ENCODE measurements at places on chromosomes 7 and 10. TPM values are rescaled to one million over a fixed set of nuclear protein-coding genes. Genes with fewer than 3 reads are reported as not detected.

GRCh38 chr10:17506856-17507471 lies 52.6 kb upstream of the ST8SIA6 start:
- no peak overlapping the region for H3K4me3 ChIP-seq
- no peaks in the 10 kb centered on the region for H3K4me1 ChIP-seq
- no peaks in the 10 kb centered on the region for H3K27me3 ChIP-seq
- H3K27ac ChIP-seq, result no peak overlapping the region
- H3K36me3 ChIP-seq, result no peaks in the 10 kb centered on the region

DNA sequence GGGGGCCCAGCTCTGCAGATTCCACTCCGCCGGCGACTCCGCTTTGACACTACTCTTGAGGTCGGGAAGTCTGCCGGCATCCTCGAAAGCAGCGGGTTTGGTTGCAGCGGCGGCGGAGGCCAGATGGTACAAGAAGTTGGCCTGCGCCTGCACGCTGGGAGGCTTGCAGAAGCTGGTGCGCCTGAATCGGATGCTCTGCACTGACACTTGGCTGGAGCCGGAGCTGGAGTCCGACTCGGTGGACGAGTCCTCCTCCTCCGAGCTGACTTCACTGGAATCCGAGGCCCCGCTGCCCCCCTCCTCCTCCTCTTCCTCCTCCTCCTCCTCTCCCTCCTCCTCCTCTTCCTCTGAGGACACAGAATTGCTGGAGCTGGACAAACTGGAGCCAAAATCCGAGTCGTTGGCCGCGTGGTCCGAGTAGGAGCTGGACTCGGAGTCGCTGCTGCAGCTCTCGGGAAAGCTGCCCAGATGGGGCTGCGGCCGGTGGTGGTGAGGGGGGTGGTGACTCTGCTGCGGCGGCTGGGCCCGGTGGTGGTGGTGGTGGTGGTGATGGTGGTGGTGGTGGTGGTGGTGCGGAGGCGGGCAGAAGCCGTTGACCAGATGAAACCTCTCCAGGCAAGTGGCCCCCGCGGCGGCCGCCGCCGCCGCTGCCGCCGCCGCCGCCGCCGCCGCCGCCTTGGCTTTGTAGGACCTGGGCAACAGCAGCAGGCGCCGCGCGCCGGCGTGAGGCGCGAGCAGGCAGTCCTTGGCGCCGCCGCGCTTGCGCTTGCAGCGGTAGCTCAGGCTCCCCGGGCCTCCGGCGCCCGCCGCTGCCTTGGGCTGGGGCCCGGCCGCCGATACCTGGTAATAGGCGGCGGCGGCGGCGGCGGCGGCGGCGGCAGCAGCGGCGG lies 9.0 kb downstream of the SKIDA1 start:
- no peaks in the 10 kb centered on the region for H3K4me1 ChIP-seq
- no peaks in the 10 kb centered on the region for H3K36me3 ChIP-seq
- no peak for DNase-seq
- H3K27ac ChIP-seq, result peak overlapping the region; percentile 99

DNA sequence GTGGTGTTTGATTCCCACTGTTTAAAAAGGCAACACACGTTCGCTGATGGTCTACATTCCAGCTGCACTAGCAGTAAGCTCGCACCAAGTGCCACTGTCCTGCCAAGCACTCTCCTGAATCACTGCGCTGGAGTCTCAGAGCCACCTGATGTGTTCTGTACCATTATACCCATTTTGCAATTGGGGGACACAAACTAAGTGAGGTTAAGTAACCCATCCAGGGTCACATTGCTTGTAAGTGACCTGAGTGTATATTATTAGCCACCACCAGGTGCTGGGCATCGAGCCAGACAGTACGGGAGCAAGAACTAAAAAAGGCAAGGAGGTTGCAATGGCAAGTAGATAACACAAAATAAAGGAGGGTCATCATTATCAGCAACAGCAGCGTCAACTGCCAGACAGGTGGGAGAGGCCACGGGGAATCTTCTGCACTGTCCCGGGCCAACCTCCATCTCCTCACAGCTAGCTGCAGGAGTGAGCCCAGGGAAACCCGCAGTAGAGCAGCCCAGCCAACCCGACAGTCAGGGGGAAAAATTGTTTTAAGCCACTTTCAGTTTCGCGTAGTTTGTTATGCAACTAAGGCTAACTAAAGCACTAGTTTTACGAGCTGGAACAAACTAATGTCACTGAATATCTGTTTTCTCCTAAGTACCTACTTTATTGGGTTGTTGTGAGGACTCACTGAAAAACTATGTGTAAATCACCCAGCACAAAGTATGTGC lies 712 bp upstream of the CPVL start:
- peaks cover 11% of the 10 kb centered on the region for H3K4me1 ChIP-seq
- H3K27me3 ChIP-seq, result no peaks in the 10 kb centered on the region
- H3K27ac ChIP-seq, result no peak overlapping the region
- no peak for DNase-seq
- H3K4me3 ChIP-seq, result peak overlapping the region; percentile 27

- peak; percentile 72 for DNase-seq
- peak within 1 kb of the TSS; percentile 63 for H3K4me3 ChIP-seq
- no peaks in the 10 kb centered on the region for H3K36me3 ChIP-seq
- H3K27me3 ChIP-seq, result no peaks in the 10 kb centered on the region
- H3K27ac ChIP-seq, result peak within 1 kb of the TSS; percentile 86
Measured at GRCh38 chr10:69451209-69451783, at the start of gene TSPAN15. Gene TSPAN15, plus strand, starts transcription at chr10:69451465. Its CDS starts 130 bp downstream, at chr10:69451595.

DNA sequence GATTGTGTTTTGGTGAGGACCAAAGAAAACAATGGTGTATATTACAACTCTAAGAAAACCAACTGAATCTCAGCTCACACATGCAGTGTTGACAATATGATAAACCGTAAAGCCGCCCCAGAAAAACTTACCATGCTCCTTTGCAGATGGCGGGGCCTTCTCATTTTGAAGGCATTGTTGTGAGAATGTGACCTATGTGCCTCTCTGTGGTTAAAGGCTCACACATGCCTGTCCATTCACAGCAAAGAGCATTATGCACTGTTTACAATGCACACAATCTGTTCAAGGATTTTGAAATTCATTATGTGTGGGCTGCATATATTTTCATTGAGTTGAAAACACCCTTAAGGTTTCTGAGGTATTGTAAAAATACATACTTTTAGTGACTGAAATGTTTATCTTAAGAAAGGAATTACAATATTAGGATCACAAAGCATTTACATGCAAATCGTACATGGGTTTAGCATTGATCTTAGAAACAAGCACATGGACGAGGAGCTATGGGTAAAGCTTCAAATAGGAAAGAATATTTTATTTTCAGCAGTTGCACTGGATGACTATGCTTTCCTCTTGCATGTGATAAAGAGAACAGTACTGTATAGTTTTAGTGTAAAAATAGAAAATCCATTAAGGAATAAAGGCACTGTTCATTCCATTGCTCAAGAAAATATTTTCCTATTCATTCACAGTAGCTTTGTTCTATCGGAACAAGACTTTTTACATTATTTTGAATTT lies 334.3 kb downstream of the ARL4A start:
- DNase-seq, result no peak
- no peak overlapping the region for H3K27ac ChIP-seq
- H3K36me3 ChIP-seq, result no peaks in the 10 kb centered on the region

DNA sequence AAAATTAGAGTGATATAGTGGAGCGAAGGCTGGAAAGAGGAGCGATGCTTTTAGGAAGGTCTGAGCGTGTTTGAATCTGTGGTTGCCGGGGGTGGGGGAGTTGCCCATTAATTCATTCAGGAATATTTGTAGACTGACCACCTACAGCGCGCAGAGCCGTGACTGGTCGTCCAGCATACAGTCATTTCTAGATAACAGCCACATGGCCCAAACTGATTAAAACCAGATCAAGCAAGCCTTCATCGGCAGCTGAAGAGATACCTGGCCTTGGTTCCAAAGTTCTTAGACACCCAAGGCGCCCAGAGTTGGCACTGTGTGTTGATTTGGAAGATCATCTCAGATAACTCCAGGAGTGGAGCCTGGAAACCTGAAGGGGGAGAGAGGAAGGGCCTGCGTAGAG lies 1.7 kb downstream of the PROSER2 start:
- H3K4me1 ChIP-seq, result peaks cover 38% of the 10 kb centered on the region
- H3K4me3 ChIP-seq, result peak overlapping the region; percentile 74
- H3K36me3 ChIP-seq, result no peaks in the 10 kb centered on the region
- H3K27me3 ChIP-seq, result peaks cover 7% of the 10 kb centered on the region
- H3K27ac ChIP-seq, result peak overlapping the region; percentile 91

DNA sequence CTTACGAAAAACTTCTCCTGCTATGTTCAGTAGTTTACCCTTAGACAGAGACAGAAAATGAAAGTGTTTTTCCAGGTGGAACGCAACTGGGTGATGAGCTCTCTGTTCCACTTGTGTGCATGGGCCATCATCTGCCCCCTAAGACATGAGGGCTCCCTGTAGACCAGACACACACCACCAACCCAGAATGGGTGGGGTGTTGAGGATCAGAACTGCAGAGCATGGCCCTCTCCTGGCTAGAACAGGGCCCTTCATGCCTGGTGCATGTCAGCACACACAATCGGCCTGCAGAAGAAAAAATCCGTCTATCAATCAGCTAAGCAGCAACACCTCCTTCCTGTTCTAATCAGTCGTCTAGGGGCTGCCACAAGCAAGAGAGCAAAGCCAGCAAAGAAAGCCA lies 186.2 kb upstream of the INHBA start:
- no peaks in the 10 kb centered on the region for H3K36me3 ChIP-seq
- no peaks in the 10 kb centered on the region for H3K4me1 ChIP-seq
- H3K27me3 ChIP-seq, result no peaks in the 10 kb centered on the region
- H3K4me3 ChIP-seq, result no peak overlapping the region
- H3K27ac ChIP-seq, result no peak overlapping the region

- no peaks in the 10 kb centered on the region for H3K36me3 ChIP-seq
- H3K4me3 ChIP-seq, result no peak overlapping the region
- no peak overlapping the region for H3K27ac ChIP-seq
- no peaks in the 10 kb centered on the region for H3K4me1 ChIP-seq
Measured at GRCh38 chr7:44097064-44097932, 6.8 kb upstream of the AEBP1 start.

DNA sequence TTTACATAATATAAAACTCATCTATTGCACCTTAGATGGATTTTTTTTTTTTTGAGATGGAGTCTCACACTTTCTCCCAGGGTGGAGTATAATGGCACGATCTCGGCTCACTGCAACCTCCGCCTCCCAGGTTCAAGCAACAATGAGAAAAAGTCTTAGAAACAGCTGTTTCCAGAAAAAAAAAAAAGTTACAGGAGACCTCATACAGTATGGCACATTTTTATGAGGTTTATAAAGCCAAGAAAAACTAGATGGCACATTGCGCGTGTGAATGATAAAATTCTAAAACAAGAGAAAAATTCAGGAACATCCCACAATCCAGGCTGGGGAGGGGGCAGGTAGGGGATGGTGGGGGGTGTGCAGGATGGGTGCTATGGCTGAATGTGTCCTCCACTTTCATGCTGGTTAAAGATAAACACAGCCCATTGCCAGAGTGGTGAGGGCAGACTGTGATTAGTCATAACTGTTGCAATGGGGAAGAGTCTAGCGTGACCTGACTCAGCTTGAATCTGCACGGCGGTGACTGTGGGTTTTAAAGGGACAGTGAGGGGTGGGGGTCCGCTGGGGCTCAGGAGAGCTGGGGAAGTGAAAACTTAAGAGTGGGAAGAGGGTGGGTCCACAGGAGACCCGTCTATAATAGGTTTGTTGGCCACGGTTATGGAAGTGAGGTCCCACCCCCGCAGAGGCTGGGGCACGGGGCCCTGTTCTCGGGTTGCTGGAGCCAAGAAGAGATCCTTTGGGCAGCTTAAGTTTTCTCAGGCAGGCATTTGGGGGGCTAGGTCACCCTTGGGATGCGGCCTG lies 11.9 kb upstream of the LRRC27 start:
- H3K27ac ChIP-seq, result no peak overlapping the region
- no peak for DNase-seq
- H3K4me3 ChIP-seq, result no peak overlapping the region
- no peaks in the 10 kb centered on the region for H3K27me3 ChIP-seq
- H3K4me1 ChIP-seq, result no peaks in the 10 kb centered on the region
- H3K36me3 ChIP-seq, result no peaks in the 10 kb centered on the region

DNA sequence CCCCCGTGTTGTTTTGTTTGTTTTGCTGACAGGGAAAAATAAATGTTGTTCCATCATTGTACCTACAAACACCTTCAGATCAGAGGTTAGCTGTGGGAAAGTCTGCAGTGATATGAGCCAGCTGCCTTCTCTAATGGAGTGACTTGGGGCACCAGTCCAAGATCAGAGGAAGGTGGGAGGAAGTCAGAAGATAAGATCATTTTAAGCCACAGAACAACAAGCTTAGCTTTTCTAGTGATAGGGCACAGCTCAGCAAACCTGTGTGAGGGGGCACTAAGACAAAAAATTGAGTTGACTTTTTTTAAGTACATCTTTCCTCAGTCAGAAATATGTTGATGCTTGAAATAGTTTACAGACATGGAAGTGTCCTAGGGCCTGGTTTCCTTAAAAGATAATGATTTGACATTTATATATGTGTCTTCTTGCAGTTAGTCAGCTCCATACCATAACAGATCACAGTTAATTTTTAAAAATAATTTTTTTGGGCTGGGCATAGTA lies 240.3 kb upstream of the KAT6B start:
- no peak for DNase-seq
- no peak overlapping the region for H3K4me3 ChIP-seq
- H3K4me1 ChIP-seq, result no peaks in the 10 kb centered on the region
- H3K27me3 ChIP-seq, result no peaks in the 10 kb centered on the region

DNA sequence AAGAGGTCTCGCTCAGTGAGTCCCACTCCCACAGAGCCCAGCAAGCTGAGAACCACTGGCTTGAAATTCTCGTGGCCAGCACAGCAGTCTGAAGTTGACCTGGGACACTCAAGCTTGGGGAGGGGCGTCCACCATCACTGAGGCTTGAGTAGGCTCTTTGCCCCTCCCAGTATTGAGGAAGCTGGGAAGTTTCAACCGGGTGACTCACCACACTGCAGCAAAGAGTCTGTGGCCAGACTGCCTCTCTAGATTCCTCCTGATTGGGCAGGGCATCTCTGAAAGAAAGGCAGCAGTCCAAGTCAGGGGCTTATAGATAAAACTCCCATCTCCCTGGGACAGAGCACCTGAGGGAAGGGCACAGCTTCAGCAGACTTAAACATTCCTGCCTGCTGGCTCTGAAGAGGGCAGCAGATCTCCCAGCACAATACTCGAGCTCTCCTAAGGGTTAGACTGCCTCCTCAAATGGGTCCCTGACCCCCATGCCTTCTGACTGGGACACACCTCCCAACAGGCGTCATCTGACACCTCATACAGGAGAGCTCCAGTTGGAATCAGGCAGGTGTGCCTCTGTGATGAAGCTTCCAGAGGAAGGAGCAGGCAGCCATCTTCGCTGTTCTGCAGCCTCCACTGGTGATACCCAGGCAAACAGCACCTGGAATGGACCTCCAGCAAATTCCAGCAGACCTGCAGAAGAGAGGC lies 970.9 kb upstream of the LRRN3 start:
- H3K4me1 ChIP-seq, result no peaks in the 10 kb centered on the region
- H3K27ac ChIP-seq, result no peak overlapping the region
- H3K27me3 ChIP-seq, result no peaks in the 10 kb centered on the region
- no peaks in the 10 kb centered on the region for H3K36me3 ChIP-seq

Gene LDB3
- 7.3 TPM for total RNA-seq

Gene CLDN15
- 34.8 TPM for total RNA-seq

Measured in tibial nerve (tissue), 4 donors.